ENCODE measurements at places on chromosomes 1 and 21.
A peak's percentile ranks its signal among the peaks of the same experiment; 100 is the strongest.

DNA sequence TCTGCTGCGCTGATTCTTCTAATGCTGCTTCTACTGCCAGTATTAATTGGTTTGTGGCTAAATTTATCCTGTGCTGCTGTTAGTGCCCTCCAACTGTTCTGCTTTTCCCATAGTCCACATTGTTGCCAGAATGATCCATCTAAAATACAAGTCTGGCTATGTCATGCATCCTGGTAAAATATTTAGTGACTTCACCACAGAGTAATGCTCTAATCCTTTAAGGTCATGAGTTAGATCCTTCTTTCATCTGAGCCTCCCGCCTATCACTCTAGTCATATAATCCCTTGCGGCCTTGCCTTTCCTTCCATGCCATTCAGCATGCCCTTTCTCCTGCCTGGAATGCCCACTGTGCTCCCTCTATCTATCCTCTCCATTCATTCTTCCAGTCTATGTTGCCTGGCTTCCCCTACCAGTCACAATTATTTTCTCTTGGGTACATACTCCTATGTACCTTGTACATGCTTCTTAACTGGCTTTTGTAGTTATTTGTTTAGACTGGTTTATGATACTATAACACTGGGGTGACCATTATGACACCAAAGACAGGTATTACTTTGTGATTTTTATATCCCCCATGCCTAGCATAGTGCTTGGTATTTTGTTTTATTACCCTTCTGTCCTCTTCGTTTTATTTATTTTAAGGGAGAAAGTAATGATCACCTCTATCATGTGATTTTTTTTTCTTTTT, 144.0 kb downstream of the MAGI3 start:
- no peak for DNase-seq

GRCh38 chr1:214549604-214550003, 1.8 kb downstream of the PTPN14 start:
- no peak for DNase-seq

DNA sequence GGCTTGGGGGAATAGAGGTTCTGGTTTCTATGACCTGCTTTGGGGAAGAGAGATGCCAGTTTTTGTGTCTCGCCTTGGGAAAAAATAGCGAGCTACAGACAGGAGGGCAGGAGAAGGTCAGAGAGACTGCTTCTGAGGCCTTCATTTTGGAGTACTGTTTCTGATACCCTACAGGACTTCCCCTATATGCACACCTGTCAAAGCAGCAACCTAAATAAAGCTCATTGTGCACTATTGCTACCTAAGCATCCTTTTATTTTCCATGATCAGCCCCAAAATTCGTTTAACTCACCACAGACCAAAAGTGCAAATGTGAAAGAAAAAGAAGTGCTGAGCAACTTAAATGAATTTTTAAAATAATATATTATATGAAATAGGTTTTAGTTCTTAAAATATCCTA, 145.6 kb upstream of the CHRM3 start:
- DNase-seq, result no peak

GRCh38 chr1:209375671-209376365, 207.7 kb upstream of the CAMK1G start:
- DNase-seq, result no peak

DNA sequence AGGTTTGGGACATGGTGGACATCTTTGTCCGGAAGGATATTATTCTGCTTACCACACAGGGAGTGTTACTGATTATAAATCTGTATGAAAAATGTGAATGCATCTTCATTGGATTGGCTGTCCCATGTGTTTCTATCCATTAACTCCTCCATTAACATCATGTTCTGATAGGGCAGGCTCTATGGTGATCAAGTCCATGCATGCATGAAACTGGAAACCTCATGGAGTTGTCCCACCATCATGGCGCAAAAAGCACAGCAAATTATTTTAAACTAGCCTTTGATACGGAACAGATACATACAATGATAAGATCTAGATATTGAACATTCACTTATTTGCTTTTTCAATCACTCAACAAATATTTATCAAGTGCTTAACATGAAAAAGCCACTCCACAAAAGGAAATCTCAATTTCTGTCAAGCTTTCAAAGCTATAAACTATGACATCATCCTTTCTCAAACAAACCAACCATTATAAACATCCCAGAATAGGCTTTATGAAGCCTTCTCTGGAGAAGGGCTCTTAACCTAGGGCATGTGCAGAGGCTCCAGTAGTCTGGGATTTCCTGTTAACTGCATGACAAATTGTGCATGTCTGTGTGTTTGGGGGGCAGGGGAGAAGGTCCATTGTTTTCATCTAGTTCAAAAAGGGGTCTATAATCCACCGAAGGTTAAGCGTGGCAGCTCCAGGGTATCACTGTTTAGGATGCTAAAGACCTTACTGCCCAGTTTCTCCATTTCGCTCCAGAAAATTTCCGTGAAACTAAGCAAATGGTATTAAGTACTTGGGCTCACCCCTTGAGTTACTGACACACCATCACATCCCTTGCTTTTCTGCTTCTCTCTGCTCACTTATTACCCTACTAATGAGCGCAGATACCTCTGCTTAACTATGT, 46.1 kb downstream of the ADAMTS1 start:
- no peak for DNase-seq

DNA sequence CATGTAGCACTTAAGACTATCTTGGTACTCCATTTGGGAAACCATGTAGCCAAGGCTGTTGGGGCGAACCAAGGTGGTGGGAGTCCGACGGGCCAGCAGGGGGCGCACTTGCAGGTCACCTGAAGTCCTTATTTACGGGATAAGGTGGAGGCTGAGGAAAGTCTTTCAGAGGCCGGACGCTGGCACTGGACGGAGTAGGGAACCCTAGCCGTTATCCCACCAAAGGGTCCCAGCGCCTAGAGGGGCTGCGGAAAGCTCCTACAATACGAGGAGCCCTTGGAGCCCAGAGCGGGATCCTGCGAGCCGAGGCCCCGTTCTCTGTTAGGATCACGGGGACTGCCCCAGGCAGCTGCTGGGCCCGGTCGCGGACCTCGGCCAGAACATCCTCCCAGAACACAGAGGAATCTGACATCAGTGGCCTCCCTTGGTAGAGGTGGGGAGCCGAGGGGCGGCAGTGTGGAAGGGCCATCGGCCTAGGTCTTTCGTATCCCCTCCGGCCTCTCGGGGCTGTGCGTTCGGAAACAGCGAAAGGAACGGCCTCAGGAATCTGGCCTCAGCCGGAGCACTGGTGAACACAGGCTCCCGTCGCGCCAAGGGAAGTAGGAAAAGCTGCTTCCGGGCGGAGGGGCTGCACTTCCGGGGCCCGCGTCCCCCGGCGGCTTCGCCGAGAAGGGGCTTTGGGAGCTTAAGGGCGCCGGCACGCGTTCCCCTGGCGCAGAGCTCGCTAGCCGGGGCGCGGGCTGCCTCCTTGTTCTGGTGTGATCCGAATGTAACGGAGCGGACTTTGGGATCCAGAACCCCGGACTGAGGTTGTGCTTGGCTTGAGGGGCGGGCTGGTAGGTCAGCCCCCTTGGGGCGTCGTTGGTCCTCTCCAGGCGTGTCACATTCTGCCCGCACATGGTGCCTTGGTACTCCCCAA, 29.9 kb upstream of the RPTN start:
- DNase-seq, result peak; percentile 28

DNA sequence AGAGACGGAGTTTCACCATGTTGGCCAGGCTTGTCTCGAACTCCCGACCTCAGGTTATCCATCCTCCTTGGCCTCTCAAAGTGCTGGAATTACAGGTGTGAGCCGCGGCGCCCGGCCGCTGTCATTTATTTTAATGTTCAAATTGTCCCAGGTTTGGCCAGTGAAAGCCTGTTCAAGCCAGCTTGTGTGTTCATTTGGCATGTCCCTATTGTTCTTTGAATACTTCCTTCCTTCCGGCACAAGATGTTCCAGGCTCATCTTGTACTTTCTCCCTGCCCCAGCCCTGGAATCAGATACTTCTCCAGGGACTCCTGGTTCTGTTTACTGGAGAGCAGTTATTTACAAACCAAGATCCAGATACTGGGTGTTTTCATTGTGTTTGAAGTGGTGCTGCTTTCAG, 37.0 kb downstream of the ZBTB8B start:
- peak; percentile 10 for DNase-seq

DNA sequence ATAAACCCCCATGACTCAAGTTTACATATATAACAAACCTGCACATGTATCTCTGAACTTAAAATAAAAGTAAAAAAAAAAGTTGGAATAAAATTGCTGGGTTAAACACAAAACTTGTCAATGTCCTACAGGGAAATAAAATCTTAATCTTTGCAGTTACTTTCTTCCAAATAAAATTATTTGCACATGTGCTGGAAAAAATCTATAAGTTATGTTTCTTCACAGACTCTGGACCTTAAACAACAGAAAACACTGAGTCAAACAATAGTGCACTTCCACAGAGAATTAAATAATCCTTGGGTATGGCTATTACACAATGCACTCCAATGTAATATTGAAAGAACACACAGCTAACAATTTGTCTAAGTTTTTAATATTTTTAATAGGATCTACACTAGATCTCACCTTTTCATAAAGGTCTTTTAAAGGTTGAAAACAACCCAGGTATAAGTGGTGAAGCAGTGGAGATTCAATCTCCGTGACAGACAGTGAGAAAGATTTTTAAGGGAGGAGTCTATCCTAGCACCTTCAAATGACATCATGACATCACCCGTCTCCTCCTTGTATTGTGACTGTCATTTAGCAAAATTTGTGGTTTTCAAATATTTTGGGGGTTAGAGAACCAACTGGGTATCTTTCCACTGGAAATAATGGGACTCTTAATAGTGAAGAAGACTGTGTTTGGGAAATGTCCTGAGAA, 25.2 kb upstream of the FGGY start:
- no peak for DNase-seq

- no peak for DNase-seq
Measured at GRCh38 chr1:211741116-211741515, 65.7 kb upstream of the NEK2 start.

DNA sequence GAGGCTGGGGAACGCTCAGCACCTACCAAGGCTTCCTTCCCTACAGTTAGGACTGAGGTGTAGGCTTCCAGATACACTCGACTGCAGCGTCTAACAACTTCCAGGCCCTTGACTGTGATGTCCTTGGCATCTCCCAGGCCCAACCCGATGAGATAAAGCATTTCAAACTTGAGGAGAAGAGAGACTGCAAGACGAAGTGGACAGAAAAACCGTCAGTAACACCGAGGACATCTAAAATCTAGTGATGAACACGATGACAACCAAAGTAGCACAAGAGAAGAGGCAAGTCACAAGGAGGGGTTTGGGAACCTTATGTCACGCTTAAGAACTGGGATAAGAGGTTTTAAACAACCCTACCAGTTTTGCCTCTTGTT, 314 bp downstream of the DPH5 start:
- DNase-seq, result no peak

DNA sequence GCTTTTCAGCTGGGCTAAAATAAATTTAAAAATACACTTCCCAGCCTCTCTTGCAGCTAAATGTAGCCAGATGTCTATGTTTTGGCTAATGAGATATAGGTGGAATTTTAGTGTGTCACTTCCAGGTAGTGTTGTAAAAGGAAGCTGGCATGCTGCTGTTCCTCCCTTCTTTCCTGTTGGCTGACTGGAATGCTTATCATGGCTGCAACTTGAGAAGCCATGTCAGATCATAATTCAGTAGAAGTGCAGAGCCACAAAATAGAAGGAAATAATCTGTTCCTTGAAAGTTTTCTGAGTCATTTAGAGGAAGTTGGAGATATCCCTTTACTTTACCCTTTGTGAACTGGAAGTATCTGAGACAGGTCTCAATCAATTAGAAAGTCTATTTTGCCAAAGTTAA, 10.9 kb upstream of the RBM15 start:
- DNase-seq, result no peak

GRCh38 chr1:38114241-38115026, 67.8 kb upstream of the POU3F1 start:
- peak; percentile 64 for DNase-seq

DNA sequence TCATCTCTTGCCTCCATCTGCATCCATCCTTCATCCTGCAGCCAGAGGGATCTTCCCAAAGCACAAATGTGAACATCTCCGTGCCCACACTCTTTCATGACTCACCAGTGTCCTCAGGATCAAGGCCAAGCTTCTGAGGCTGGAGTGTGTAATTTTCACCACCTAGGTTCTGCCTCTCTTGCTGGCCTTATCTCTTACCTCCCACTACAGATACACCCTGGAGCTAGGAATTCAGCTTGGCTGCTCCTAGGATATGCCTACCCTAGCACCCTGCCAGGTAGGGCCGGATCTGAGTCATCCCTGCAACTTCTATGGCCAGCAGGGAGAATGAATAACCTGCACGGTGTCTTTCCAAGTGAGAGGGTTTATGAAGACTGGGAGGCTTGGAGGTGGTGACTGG, 208.7 kb upstream of the CSF3R start:
- no peak for DNase-seq

GRCh38 chr1:98992844-98993243, 11.8 kb downstream of the PLPPR5 start:
- DNase-seq, result no peak

- no peak for DNase-seq
Measured at GRCh38 chr1:171343727-171344472, 29.9 kb downstream of the FMO4 start.

GRCh38 chr1:233230011-233230410, 65.5 kb downstream of the PCNX2 start:
- DNase-seq, result no peak

GRCh38 chr1:241408170-241408569, 51.2 kb upstream of the RGS7 start:
- no peak for DNase-seq

GRCh38 chr1:109821831-109822745, 58.4 kb upstream of the EPS8L3 start:
- DNase-seq, result no peak

DNA sequence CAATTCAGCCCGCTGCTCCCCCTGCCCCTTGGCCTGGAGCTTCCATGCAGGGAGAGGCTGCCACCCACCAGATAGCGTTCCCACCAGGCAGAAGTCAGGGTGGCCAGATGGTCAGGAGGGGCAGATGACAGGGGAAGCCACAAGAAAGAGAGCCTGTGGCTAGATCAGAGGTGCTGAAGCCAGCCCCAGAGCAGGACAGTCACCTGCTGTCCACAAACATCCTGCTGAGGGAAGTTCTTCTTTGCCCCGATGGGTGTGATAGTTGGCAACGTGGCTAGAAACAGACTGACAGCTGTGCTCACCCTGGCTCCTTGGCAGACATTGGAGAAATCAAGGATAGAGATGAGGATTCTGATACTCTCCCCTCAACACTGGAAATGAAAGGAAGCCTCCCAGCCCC, 27.2 kb upstream of the SRP9 start:
- no peak for DNase-seq

DNA sequence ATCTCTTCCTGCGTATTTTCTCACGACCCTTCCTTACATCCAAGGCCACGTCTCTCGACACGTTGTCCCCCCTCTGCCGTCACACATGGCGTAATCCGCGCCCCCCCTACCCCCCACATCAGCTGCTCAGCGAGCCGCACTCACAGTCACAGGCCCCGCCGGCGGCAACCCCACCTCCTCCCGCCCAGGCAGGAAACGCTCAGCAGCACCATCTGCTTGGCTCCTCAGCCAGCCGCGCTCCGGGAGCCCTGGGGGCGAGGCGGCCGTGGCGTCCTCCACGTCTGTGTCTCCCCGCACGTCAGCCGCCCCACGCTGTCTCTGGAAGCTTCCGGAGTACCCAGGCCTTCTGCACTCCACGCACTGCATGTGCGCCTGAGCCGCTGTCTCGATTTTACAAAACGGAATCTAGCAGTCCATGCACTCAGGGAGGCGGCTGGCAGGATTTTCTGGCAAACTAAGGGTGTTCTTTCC, 64.6 kb downstream of the SIK1 start:
- no peak for DNase-seq

- no peak for DNase-seq
Measured at GRCh38 chr1:63635681-63636080, 42.5 kb downstream of the PGM1 start.

GRCh38 chr1:209218981-209219380, 364.5 kb upstream of the CAMK1G start:
- DNase-seq, result no peak

GRCh38 chr1:6601923-6602668, 573 bp downstream of the KLHL21 start:
- DNase-seq, result peak; percentile 38
